ENCODE measurements at places on chromosomes 6 and 20.
A peak's percentile ranks its signal among the peaks of the same experiment; 100 is the strongest.

DNA sequence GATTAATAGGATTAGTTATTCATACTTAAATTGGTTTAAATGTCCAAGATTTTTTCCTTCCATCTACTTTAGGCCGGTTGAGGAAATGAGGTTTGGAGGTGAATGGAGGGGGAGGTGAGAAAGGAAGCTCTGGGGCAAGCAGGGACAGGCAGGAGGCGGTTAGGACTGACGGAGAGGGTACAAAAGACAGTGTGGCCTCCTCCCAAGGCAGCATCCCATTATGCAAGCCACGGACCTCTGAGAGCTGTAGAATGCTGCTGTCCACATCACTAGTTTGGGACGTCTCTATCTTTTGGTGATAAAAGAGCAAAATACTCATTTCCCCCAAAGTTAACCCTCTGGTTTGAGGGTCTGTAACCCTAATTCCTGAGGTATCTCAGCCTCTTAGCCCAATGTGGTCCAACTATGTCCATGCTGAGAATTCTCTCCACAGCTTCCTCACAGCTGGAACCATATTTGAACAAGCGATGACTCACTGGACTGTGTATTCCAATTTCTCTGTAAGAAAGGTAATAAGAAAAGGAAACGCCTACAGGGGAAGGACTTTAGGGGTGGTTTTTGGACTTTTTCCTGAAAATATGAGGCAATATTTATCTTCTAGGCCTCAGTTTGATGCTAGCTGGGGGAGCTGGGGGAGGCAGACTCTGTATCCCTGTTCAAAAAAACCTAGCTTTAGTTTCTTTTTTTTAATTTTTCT is 172.2 kb downstream of the TFAP2B start:
- peak; percentile 68 for DNase-seq

- no peak for DNase-seq
Observed at GRCh38 chr20:9102456-9102855, 33.6 kb downstream of the PLCB4 start.

DNA sequence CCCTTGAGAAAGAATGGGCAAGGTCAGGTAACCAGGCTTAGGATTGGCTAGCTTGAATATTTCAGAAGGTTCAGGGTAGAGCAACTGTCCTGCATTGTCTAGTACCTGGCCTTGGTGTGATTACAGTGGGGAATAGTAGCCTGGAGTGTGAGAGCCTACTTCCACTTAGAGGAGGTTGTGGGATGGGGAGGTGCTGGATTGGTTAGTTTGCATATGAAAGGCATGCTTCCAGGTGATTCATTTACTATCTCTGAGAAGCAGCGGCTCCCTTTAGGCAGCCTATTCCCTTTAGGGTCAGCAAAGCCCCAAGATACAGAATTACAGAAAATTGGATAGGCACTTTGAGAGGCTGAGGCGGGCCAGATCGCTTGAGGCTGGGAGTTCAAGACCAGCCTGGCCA is 25.0 kb upstream of the SCGN start:
- no peak for DNase-seq

DNA sequence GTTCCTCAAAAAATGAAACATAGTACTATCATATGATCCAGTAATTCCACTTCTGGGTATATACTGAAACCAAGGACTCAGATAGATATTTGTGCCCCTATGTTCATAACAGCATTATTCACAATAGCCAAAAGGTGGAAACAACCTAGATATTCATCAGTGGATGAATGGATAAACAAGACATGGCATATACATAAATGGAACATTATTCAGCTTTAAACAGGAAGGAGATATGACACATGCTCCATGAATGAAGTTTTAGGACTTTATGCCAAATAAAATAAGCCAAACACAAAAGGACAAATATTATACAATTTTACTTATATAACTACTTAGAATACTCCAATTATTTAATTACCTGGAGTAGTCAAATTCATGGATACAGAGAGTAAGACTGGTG is 16.4 kb downstream of the PLCB1 start:
- DNase-seq = no peak

DNA sequence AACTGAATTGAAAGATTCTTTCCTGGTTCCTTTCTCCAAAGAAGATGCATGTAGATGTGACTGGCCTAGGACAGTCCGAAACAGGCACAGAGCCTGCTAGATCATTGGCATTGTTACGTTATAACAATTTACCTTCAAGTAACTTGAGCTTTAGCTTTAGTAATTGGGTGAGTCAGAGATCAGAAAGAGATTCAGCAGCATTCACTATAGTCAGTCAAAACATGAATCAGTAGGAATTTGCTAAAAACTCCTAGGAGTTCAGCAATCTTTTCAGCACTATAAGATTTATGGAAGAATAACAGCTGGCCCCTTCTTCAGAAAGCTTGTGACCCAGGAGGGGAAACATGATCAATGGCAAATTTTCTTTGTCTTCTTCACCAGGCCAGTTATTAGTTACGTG is 281.7 kb upstream of the PRDM1 start:
- DNase-seq = peak; percentile 22

DNA sequence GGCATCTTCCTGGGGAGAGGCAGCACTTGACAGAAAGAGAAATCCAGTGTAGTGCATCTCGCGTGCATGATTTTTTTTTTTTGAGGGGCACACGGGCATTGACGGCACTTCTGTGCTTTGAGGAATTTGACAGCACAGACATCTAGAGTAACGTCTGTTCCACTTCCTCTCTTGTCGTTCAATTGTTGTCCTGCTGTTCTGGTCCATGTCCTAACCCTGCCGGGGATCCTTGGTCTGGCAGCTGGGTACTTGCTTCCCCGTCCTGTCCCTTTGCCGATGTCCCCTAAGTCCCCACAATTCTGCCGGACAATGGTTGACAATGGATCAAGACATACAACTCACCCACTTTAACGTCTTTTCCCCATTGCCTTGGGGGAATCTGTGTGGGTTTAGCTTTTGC is 46.0 kb upstream of the NAA20 start:
- no peak for DNase-seq

DNA sequence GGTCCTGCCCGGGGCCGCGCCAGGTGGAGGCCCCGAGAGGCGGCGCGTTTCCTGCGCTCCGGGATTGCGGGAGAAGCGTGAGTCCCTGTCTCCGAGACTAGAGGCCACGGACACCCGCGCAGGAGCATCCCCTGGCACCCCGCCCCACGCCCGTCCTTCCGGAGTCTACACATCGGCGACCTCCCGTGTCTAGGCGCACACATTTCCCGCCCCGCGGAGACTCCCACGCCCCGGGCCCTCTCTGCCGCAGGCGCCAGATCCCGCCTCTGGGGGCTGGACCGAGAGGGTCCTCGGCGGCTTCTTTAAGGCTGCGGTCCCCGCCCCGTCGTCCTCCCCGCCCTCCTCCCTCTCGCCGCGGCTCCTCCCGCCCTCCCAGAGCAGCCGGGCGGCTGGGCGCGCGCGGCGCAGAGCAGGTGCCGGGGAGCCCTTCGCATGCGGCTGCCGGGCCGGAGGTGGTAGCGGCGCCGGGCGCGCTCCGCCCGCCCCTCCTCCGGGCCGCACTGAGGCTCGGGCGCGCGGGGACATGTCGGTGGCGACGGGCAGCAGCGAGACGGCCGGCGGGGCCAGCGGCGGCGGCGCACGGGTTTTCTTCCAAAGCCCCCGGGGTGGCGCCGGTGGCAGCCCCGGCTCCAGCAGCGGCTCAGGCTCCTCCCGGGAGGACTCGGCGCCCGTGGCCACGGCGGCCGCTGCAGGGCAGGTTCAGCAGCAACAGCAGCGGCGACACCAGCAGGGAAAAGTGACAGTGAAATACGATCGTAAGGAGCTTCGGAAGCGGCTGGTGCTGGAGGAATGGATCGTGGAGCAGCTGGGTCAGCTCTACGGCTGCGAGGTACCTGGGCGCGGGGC is at the start of gene PPP1R14C:
PPP1R14C (plus strand) TSS at position 375 of the 846 bp plus-strand sequence; CDS start at position 524, 149 bp downstream.
- no peak for DNase-seq

- DNase-seq = no peak
Observed at GRCh38 chr20:32010666-32011065, 428 bp downstream of the CCM2L start.

DNA sequence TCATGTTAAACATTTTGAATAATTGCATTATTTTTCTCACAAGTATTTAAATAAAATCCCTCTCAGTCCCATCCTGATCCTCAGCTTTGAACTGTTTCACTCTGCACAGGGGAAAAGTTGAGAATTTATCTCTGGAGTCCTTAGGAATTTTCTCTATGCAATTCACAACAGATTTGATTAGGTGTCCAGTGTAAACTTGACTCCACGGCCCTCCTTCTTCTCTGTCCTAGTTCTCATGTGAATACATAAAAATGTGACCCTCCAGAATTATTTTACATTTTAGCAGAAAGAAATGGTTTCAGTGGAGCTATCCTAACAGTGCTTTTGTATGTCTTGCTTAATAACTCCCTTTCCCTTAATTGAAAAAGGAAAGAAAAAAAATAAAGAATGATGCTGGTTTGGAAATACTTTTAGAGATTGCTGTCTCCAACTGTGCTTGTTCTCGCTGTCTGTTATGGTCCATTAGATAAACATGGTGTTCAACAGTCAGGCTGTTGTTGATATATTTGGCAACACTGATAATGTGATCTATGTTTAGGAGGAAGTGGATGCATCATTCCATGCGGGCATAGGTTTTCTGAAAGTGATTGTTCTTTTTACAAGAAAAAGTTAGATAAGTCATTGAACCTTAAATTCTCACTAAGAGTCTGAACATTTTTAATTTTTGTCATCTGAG is 599.4 kb upstream of the CITED2 start:
- DNase-seq = peak; percentile 77

GRCh38 chr20:32050851-32051556 is 1.0 kb upstream of the HCK start:
- DNase-seq = no peak

DNA sequence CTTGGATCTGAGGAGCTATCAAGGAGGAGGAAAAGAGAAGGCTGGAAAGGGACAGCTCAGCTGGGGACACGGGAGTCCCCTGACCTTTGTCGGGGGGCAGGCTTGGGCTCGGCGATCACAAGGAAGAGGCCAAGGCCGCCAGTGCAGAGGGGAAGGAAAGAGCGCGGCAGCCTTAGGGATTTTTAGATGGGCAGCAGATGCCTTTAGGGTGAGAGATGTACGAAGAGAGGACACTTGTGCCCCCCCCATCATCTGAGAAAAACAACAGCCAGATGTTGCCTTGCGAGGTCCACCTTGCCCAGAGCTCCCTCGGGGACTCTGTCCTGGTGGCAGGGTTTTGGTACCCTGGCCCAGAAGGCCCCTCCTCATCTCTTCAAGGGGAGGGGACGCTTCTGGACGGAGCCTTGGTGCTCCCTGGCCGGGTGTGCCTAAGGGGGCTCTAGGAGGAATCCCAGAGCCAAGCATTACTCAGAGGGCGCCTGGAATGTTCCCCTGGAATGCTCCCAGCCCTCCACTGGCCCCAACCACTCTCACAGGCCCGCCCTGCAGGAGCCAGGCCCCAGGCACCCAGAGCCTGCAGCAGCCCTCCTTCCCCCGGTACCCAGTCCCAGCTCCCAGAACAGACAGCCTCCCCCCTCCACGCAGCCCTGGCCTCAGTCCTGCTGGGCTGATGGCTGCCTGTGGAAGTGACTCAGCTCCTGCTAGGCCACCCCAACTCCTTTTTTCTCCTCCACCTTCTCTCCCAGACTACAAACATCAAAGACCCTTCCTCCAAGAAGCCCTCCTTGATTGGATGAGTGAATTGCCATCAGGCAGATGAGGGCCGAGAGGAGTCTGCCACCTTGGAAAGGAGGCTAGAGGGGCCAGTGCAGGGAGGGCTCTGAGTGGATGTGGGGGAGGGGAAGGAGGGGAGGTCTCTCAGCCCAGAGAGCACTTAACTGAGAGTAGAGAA is 1.8 kb downstream of the ADAM33 start:
- peak; percentile 44 for DNase-seq

DNA sequence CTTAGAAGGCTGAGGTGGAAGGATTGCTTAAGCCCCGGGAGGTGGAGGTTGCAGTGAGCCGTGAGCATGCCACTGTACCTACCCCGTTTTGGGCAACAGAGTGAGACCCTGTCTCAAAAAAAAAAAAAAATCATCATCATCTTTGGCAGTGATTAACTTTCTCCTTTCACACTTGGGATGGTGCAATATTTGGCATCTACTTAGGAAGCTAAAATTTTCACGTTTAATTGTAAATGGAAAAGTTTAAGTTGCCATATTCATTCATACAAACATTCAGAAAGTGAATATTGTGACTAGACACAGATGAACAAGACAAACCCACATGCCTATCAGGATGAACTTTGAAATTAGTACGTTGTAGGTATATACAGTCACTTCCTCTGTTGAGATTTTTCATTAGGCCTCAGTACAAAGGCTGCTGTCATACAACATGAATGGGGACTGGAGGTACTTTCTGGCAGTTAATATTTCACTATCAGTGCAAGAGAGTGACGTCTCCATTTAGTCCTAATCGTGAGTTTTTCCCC is 10.3 kb downstream of the TOP1 start:
- no peak for DNase-seq

DNA sequence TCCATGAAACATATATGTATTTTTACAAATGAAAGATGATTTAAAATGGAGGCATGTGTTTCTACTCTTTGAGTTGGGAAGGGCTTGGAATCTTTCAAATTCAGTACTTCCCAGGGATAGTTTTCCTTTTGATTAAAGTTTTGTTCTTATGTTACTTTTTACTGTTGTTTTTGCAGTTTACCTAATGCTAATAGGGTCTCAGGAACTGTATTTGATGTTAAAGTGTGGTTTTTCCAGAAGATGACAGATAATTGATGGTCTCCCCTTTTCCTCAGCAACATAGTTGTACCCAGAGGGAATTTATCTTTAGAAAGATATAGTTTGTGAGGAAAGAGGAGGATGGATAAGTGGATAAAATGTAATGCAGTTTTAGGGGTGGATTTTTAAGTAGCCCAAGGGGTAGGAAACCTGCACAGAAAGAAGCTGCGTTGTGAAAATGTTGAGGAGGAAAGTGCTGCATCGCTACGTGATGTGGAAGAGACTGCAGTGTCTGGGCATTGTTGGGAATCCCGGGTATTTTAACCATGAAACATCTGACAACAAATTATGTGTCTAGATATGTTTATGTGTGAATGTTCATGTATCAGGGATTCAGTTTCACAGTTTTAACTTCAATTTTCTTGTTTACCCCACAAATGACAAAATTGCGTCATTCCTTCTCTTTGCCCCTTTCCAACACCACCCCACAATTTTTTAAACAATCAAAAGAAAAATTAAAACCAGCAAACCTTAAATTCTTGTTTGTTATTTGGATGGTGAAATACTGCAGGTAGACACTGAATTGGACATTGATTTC is 42.3 kb downstream of the GNAS start:
- DNase-seq = no peak

- peak; percentile 84 for DNase-seq
Observed at GRCh38 chr20:50286609-50287008, 96.0 kb downstream of the CEBPB start.

- DNase-seq = no peak
Observed at GRCh38 chr6:88588938-88589337, 374.5 kb downstream of the RNGTT start.

DNA sequence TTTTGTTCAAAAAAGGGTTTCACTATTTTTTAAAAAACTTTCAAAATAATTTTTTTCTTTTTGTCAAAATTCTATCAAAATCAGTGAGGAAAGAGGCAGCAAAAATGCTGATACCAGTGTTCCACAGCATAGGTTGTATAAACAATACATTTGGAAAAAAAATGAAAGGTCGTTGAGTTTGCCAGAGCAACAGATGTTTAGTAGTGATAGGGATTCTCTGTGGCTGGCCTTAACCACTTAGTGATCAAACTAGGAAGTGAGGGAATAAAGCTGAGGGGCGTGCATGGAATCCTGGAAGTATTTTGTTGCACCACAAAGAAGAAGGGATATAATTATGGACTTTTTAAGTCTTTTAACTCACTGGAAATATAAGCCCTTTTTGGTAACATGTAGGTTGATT is 555.3 kb upstream of the CHD6 start:
- no peak for DNase-seq

Measured in brain microvascular endothelial cell (primary cell).